ENCODE measurements at places on chromosomes 16 and 17. TPM values are rescaled to one million over a fixed set of nuclear protein-coding genes. Genes with fewer than 3 reads are reported as not detected.

- DNase-seq = no peak
- H3K27me3 ChIP-seq = no peaks in the 10 kb centered on the region
- H3K27ac ChIP-seq = no peak overlapping the region
- H3K4me1 ChIP-seq = no peaks in the 10 kb centered on the region
- H3K36me3 ChIP-seq = no peaks in the 10 kb centered on the region
These were observed 148.6 kb downstream of the KIF2B start for GRCh38 chr17:53971361-53971760.

GRCh38 chr17:48553826-48554225 is 8.9 kb upstream of the HOXB2 start:
- H3K27me3 ChIP-seq = peaks cover 25% of the 10 kb centered on the region
- H3K4me3 ChIP-seq = no peak overlapping the region
- H3K4me1 ChIP-seq = peaks cover 14% of the 10 kb centered on the region
- H3K27ac ChIP-seq = no peak overlapping the region
- peaks cover 5% of the 10 kb centered on the region for H3K36me3 ChIP-seq

SLC6A4 gene
- total RNA-seq = 5.0 TPM

DNA sequence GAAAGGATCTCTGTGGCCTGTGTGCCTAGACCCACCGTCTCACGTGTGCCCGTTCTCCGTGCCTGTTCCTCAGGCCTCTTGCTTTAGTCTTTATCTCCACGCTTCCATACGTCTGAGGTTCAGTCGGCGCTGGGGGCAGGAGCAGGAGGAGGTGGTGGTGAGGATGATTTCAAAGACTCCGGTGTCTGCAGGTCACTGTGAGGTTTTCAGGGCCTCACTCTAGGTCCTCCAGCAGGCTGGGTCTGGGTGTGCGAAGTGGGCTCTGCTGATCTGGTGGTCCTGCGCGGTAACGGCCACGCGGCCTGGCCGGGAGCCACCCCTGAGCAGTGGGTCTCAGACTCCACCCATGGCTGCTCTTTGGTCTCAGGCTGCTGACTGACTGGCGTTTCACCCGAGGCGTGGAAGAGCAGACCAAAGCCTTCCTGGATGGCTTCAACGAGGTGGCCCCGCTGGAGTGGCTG is 14.4 kb upstream of the CLEC18A start:
- DNase-seq = no peak
- no peak overlapping the region for H3K4me3 ChIP-seq
- peaks cover 2% of the 10 kb centered on the region for H3K36me3 ChIP-seq

TEKT5 gene
- not detected for total RNA-seq

All from T-helper 17 cell (primary cell).